ENCODE measurements at places on chromosomes 16 and 17.

DNA sequence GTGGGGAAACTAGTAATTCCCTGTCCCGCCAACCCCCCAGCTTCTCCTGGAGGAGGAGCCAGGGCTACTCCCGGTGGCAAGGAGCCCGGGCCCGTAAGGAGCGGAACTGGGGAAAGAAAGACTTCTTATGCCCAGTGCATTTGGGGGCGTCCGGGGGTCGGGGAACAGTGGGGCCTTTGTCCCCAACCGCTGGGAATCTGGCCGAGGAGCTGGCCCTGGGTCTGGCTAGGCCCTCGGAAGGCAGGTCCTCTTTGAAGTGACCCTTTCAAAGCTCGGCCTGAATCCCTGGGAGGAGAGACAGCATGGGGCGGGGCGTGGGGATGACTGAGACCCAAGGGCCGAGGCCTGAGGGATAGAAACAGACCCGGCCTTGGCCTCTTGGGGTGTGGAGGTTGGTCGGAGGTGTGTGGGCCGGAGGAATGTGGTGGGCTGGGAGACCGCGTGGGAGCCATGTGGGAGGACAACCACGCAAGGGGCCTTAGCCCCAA lies 6.0 kb downstream of the ARHGAP23 start:
- no peak for DNase-seq

DNA sequence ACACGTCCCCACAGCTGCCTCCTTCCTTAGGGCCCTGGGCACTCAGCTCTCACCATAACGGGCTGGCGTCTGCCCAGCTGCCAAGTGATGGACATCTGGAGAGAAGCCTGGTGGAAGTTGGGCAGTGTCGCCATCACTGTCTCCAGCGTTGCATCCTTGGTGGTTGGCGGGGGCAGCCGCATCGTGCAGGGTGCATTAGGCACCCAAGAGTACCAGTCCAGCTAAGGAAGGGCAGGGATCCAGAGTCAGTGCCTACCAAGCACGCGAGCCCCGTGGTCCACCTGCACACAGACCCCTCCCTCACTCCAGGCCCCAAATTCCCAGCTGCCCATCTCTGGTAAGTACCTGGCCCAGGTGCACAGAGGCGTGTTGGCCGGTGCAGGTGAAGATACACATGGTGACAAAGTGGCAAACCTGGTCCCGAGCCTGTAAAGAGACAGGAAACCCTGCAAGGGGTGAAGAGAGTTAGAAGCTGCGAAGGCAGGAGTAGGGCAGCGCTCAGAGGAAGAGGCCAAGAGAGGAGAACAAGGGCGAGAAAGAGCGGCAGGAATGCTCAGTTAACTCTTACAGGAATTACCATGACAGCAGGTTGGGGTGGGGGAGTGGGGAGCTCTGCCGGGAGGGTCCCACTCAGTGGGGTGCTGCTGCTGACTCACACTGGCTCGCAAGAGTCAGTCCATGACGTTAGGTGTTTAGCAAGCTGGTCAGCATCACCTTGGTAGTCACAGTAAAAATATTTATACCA lies 9.5 kb downstream of the ALOX15 start:
- no peak for DNase-seq

DNA sequence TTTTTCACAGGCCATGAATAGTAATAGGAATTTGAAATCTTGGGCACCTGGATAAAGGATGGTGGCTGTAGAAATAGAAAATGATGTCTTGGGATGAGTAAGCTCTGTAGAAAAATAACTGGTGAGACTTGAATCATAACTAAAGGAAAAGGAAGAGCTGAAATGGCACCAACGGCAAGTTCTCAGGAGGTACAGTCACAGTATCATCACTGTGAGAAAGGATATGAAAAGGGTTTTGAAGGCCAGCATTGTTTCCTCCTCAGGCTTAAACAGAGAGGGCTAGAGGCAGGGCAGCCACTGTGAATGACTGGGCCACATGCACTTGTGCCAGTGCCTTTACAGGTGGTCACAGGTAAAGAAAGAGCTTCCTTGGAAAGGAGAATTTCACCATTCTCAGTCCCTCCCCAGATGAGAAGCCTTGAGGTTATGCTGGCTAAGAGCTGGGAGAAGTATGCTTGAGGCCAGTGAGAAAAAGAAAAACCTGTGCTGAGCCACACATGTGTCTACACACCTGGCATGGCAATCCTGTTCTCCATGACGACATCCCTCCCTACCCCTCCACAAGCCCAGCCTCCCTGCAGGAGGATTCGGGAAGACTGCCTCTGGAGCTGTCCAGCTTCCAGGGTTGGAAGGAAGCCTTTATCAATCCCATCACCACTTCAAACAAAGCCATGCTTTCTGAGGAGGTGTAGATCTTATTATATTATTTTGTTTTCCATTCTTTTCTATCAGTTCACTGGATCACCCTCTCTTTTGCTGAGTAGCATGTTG lies 3.8 kb upstream of the ANKFN1 start:
- DNase-seq = no peak

DNA sequence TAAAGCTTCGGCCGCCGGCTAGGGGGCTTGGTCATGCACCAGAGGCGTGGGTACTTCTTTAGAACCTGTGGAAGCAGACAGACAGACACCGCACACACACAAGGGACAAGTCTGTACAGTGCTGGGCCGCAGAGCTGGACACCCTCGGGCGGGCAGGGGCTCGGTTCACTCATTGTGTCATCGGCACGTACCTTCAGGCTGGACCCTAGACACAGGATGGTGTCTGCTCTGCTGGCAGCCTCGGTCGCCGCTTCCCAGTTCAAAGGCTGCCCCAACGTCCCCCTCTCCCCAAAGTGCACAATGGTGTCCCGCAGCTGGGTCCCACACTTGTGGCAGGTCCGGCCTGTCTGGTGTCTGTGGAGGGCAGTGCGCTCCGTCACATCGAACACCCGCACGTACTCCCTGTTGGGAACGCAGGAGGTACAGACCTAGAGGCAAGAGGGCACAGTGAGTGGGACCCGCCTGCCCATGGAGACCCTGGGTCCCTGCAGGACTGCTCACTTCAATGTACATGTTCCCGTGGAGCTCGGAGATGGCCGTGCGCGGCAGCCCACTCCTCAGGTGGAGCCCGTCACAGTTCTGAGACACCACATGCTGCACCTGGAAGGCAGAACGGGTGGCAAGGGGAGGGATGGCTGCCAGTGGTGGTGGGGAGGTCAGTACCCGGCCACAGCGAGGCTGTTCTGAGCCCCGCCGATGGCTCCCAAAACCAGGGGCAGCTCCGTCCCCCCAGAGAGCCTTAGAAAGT lies 3.1 kb upstream of the PCYT2 start:
- DNase-seq = no peak

DNA sequence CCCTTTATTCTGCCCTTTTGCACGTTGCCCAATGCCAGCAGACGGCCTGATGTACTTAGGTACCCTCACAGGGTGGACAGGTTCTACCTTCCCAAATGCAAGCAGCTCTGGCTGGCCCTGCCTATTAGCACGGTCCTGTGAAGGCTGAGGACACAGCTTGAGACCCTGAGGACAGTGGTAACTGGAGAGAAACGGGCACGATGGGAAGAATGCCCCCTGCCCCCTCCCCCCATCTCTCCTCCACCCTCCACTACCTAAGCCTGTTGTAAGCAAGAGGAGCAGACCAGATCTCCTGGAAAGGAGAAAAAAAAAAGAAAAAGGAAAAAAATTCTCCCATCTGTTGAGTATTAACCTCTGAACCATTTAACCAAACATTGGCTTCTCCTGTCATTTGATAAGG lies 34.1 kb downstream of the MEOX1 start:
- DNase-seq = no peak

GRCh38 chr17:42804918-42805367 lies 6.3 kb downstream of the CNTD1 start:
- no peak for DNase-seq

DNA sequence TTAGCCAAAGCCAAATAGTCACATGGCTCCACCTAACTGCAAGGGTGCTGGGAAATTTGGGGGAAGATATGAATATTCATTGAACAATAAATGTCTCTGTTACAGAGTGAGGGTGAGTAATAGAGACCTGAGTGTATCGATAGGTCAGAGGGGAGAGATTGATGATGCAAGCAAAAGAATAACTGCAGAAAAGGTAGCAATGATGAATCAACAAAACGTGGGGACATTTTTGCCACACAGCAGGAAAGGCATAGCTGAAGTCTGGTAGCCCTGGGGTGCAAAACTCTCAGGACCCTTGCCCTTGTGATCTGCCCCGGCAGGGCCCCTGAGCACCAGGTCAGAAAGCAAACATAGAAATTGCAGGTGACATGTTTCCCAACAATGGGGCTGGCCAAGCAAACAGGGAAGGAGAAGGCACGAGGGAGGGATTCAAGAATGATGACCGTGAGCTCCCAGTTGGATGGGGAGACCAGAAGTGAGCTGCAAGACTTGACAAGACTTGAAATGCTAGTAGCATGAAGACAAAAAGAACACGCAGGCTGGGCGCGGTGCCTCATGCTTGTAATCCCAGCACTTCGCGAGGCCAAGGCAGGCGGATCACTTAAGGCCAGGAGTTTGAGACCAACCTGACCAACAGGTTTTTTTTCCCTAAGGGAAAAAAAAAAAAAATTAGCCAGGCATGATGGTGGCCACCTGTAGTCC lies 12.7 kb upstream of the HERPUD1 start:
- no peak for DNase-seq

- peak; percentile 37 for DNase-seq
Measured at GRCh38 chr17:66715745-66716156, 119.2 kb upstream of the CACNG5 start.

GRCh38 chr16:88815901-88816589 lies 4.3 kb upstream of the APRT start:
- DNase-seq = peak; percentile 64

DNA sequence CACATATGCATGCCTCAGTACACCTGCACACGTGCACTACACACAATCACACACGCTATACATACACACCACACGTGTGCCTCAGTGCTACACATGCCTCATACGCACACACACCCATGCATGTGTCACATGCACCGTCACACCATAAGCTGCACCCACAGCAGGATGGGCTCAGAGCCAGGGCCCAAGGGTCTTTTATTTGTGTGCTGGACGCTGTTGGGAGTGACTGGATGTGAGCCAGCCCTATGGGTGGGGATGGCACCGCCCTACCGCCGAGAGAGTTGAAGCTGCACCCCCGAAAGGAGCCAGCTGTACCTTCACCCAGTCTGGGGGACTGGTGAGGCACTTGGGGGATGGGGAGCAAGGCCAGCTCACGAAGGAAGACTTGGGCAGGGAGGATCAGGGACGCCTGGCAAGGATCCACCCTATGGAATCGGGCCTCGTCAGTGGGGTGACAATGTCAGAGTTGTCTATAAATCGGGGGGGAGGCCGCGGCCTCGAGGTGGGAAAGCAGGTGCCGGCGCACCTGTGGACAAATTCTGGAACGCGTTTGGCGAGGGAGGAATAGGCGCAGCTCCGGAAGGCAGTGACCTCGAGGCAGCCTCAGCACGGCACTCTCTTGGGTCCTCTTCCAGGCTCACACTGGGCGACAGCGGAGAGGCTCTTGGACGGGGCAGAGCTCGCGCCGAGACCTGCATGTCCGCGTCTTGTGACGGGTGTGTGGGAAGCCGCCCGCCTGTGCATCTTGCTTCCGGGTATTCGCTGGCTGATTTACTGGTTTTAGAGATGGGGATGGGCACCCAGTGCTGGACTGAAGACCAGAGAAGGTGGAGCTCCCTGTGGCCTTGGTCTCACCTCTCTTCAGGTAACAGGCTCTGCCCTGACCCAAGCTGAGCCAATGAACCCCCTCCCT lies 7.3 kb downstream of the RGS11 start:
- DNase-seq = no peak

Data from GM12891 (cell line).